DND-41 (cell line): ENCODE measurements at places on chromosomes 7 and 10.

DNA sequence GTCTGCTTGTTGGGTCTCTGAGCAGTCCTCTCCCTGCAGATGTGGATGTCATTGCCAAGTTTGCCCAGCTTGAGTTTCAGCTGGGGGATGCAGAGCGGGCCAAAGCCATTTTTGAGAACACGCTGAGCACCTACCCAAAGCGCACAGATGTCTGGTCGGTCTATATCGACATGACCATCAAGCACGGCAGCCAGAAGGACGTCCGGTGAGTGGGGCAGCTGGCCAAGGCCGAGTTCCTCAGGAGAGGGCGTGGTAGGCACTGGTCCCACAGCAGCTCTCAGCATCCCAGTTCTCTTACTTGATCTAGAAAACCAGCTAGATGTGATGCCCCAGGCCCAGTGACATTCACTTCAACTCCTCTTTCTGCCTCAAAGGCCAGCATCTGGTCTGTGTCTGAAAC is 7.7 kb downstream of the CALHM2 start:
- no peak for DNase-seq

DNA sequence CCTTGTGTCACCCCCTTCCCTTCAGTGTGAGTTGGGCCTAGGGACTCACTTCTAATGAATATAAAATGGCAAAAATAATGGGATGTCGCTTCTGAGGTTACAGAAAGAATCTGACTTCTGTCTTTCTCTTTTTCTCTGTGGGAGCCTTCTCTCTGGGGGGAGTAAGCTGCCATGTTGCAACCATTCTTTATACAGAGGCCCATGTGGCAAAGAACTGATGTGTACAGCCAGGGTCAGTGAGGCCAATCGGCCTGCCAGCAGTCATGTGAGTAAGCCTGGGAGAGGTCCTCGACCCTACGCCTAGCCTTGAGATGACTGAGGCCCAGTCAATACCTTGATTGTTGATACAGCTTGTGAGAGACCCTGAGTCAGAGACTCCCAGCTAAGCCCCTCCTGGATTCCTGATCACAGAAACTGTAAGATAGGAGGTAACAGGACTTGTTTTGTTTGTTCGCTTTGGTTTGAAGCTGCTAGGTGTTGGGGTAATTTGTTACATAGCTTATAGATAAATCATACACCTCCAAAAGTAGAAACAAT is 1.7 kb downstream of the TCAF1 start:
- DNase-seq: no peak

- DNase-seq: no peak
Observed at GRCh38 chr10:125023255-125023654, 81.3 kb downstream of the ZRANB1 start.

DNA sequence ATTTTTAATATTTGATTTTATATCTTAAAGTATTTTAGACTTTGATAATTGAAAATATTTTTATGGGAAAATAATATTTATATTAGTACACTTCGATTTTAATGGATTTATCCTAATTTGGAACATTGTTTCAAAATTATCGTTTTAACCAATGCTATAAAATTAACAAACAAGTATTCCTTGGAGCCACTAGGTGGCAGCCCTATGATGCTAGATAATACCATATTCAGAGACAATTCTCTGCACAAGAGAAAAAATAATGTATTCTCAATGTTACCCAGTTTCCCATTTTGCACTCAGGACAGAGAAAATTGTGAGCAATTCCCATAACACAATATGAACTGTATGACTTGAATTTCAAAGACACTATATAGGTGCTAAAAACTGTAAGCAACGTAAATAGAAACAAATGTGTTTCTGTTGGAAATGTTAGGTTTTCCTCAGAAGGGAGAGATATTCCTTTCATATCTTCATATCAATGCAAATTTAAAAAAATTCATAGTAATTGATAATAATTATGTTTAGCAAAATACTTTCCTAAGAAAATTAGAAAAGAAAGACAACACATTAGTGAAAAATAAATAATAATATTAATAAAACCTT is 237.8 kb downstream of the SEMA3E start:
- no peak for DNase-seq

DNA sequence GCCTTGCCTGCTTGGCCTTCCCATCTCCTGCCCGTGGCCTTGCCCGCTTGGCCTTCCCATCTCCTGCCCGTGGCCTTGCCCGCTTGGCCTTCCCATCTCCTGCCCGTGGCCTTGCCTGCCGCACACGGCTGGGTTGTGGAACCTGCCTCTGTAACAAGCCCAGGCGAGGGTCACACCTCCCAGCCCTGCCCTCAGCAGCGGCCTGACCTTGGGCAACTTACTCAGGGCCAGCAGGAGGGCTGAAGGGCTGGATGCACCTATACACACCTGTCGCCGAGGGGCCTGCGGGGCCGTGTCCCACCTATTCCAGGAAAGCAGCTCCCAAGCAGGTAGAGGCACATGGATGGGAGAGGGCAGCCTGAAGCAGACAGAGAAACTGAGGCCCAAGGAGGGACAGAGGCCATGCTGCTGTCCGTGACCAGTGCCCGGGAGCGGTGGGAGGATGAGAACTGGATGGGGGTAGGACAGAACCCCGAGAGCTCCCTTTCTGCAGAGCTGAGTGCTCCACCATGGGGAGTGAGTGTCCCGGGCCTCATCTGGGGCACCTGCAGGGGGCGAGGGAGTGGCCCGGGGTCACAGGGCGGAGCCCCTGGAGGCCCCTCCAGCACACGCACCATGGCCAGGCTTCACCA is 277.6 kb downstream of the ELFN1 start:
- DNase-seq: no peak

DNA sequence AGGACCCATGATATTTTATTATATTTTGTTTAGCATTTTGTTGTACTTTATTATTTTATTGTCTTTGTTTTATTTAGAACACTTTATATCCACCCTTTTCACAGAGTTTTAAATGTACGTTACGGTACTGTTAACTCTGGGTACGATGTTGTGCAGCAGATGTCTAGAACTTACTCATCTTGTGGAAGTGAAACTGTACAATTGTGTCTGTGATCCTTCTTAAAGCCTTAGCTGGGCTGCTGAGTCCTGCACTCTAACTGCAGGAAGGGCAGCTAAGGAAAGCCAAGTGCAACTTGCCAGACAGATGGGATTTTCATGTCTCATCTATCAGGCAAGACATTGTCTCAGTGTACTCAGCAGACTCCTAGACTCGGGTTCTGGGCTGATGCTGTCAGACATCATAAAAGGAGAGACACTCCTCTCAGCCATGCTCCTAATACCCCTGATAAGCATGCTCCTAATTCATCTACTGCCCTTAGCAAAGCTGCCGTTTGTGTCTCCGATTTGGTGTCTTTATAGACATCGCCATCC is 14.6 kb upstream of the INSYN2A start:
- DNase-seq: no peak

- DNase-seq: no peak
Observed at GRCh38 chr10:24707445-24707844, 16.2 kb downstream of the ARHGAP21 start.

DNA sequence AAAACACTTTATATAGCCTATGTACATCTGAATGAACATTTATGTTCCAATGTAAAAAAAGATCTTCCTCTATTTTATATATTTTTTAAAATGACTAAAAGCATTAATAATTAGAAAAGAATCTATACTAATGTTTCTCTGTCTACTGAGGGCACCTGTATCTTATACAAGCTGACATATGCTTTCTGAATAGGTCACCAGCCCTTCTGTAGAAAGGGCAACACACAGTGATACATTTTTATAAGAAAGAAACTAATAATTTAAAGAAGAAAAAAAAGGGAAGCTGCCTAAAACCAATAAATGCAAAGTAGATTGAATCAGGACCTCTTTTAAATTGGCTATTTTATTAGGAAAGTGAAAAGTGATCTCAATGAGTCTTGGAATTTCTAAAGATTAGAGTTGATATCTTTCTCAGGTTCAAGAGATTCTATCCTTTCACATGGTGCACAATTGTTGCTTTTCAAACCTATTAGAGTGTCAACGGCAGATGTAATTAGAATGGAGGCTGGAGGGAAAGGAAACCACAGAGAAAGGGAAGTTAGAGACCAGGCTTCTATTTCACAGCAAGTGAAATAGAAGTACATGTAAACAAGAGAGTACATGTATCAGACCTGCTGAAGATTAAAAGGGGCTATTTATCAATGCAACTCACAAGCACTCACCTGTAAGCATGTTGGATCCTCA is 6.3 kb downstream of the MTPN start:
- no peak for DNase-seq

DNA sequence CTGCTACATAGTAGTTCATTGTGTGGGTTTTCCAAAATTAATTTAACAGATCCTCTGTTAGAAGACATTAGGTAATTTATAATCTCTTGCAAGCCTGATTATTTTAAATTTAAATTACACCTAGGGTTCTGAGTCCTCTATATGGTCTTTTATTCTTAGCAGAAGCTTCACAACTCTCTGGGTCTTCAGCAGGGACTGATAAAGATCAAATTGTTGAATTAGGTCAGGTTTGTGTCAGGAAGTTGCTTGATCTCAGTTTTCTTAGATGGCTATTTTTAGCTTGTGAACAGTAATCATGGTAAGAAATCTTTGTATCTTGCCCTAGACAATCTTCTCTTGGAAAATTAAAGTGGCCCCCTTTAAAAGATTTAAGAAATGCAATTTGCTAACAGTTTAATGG is 183.1 kb upstream of the HDAC9 start:
- DNase-seq: no peak

DNA sequence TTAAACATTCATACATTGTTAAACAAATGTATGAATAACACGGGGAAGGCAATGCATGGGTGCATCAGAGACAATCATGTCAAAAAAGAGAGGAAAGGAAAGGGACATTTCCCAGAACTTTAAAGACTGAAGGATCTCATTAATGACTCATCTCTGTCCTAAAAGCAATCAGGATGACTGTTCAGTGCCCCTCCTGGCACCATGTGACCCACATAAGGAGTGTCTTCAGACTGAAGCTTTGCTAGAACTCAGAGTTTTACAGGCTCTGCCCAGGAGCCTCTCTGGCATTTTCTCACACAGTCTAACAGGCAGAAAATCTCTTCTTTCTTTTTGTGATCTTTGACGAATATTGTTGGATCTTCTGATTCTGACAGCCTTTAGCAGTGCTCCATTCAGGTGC is 315.3 kb downstream of the OTUD1 start:
- no peak for DNase-seq

DNA sequence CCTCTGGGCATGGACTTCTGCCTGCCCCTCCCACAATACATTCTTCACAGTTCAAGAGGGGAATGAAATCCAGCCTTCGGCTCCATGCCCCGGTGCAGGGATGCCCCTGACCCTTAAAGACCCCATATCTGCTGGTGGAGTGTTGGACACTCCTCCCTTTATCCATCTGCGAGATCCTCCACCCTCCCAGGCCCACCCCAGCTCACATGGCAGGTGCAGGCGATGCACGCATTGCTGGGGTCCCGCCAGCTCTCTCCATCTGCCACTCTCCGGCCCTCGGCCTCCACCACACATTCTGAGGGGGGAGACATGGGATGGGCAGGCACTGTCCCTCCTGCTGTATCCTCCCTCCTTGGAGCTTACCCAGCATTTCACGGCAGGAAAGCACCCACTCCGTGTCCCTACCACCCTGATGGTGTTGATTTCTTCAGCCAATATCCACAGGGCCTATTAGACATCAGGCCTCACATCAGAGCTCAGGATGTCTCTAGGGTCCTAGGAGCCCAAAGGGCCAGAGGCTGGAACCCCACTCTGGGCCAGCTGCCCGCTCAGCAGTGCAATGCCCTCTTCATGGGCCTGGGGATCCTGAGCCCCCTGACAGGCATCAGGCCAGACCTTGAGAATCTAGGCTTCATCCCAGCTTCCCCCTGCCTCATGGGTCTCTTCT is 18.3 kb downstream of the ATP6V1F start:
- DNase-seq: no peak
